ENCODE measurements at places on chromosomes 6 and 20. TPM values are rescaled to one million over a fixed set of nuclear protein-coding genes. Genes with fewer than 3 reads are reported as not detected.
A peak's percentile ranks its signal among the peaks of the same experiment; 100 is the strongest.

Gene TMEM244
- total RNA-seq, result 1.4 TPM

- DNase-seq, result no peak
Measured at GRCh38 chr20:18055261-18055660, 2.5 kb downstream of the OVOL2 start.

Gene HLA-DQA2
- 0.16 TPM for total RNA-seq

DNA sequence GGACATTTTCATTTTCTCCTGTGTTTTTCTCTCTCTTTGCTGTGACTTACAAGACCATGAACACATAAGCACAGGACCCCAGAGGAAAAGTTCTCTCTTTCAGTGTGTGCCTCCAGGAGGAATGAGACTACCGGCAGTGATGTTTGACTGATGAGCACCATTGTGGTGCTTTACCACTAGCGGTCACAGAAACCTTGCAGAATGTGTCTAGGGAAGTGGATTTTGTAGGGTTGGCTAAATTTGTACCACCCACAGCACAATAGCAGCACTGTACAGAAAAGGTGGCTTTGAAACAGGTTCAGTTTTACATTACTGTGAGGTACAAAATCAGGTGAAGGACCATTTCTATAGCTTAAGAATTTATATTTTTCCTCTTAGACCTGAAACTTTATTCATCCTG is 301.9 kb upstream of the SUPT3H start:
- no peak for DNase-seq

DNA sequence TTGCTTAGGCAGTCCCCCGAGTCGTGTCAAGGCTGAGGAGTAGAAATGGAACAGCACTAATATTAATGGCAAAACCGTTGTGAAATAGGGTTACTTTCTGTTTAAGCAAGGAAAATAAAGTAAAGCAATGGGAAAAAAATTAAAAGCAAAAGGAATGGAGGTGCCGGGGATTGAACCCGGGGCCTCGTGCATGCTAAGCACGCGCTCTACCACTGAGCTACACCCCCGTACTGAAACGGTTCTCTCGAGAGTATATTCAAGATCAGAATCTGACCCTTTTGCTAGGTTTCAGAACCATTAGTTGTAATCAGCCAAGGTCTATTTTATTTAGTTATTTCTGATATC is 85.5 kb downstream of the TRIM27 start:
- peak; percentile 25 for DNase-seq

Gene TFAP2C
- 5.9 TPM for total RNA-seq

- DNase-seq, result no peak
Measured at GRCh38 chr6:150710236-150710635, 110.6 kb downstream of the PLEKHG1 start.

DNA sequence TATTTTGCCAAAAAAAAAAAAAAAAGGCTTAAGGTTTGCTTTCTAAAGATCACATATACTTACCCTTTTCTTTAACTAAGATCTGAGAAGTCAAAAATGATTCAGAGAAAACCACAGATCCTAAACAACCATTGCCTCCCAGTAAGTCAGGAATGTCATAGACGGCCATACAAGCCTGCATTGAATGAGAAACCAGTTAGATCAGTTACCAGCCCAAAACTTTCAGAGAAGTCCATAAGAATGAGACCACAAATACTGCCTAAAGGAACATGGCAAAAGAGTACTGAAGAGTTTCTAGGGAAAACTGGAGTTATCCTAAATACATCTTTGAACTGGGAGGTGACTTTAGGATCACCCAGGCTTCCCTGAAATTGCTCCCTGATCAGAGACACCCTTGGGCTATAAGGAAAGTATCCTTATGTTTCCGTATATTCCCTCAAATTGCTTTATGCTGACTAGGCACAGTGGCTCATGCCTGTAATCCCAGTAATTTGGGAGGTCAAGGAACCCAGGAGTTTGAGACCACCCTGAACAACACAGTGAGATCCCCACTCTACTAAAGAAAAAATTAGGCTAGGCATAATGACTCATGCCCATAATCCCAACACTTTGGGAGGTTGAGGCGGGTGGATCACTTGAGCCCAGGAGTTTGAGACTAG is 79.4 kb upstream of the SLC4A11 start:
- DNase-seq, result no peak

Gene EEF1E1
- total RNA-seq, result 24.0 TPM

DNA sequence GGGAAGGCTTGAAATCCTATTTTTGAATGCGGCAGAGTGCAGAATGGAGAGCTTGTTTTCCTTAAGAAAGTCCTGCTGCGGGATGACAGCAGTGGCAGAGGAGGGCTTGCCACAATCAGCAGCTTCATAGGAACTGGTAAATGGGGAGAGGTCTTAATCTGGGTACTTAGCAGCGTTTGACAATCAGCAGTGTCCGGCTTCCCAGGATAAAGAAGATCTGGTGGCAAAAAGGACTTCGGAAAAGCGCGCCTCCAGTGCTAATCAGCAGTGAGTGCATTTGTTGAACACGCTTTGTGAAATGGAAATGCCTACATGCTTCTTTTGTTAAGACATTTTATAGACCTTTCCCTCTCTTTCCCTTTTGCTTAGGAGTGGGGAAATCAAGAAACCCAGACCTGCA is 735.7 kb downstream of the QKI start:
- DNase-seq, result no peak

DNA sequence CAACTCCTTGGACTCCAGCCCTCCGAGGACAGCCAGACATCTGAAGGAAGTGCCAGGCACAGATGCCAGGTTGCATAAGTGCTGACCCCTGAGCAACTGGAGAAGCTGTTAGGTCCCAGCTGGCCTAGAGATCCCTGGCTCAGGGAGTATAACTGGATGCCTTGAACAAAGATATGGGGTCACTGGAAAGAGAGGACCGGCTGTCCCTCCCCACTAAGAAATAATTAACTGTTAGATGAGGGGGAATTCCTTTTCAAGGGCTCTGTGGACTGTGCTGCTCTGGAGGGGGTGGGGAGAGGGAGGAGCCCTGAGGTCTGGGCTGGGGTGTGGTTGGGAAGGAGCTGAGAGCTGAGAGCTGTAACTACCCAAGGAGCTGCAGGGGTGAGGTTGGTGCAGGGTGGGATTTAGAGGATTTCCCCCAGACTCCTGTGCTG is 39.6 kb downstream of the HLA-F start:
- no peak for DNase-seq

DNA sequence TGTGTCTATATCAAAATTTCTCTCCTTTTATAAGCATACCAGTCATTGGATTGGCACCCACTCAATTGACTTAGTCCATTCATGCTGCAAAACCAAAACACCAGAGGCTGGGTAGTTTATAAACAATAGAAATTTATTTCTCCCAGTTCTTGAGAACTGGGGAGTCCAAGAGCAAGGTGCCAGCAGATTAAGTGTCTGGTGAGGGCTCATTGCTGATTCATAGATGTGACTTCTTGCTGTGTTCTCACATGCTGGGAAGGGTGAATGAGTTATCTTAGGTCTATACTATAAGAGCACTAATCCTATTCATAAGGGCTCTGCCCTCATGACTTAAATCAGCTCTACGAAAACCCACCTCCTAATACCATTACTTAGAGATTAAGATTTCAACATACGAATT is 501.4 kb downstream of the EPM2A start:
- no peak for DNase-seq

DNA sequence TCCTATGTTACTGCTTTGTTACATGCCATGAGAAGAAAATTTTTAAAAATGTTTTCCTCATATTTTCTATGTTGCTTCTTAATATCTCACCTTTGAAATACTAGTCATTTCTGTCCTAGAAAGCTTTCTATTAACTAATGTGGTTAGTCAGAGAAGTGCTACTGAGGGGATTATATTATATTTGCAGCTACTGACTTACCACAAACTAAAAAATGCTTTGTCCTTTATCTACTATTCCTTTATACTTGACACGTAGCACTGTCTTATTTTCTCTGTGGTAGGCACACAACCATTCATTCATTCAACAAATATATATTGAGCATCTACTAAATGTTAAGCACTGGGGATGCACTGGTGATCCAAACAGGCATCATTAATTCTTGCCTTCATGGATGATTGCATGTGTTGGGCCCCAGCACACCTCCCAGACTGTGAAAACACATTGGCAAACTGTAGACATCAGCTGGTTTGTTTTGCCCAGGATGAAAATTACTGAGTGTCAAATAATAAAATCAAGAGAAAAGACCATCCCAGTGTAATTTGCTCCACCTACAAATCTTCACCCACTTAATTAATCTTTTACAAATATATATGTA is 10.7 kb upstream of the MLIP start:
- DNase-seq, result no peak

DNA sequence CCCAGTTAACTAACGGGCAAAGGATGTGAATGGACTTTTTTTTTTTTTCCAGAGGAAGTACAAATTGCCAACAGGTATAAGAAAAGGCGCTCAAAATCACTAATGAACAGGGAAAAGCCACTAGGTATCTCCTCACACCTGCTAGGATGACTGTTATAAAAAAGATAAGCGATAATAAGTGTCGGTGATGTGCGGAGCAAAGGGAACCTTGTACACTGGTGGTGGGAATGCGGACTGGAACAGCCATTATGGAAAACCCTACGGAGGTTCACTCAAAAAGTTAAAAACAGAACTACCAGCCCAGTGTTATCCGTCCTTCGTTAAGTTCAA is 787 bp upstream of the RAB32 start:
- DNase-seq, result no peak

Gene PGC
- not detected for total RNA-seq

Gene SLC4A11
- not detected for total RNA-seq

- no peak for DNase-seq
Measured at GRCh38 chr6:164967102-164967501, 342.3 kb downstream of the C6orf118 start.

DNA sequence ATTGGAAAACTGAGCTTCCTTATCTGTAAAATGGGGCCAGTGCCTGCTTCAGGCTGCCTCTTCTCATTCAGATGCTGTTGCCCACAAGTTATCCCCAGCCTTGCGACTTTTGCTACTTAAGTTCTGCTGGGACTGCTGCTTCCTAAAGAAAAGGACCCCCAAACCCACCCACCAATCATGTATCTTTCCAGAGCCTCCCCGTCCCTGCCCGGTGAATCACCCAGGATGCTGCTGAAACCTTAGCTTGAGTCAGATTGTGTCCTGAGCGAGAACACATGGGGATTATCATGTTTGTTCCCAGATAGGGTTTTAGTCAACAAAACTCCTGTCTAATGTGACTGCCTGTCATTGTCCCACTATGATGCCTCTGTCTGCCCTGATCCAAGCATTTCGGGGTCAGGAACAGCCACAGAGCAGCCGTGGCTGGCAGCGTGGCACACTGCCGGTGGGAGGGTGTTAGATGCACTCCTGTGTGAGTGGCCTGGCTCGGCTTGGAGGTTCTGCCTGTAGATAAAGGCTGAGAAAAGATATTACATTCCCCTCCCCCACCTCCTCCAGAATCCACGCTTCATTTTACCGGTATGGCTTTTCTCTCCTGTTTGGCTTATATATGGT is 79.9 kb downstream of the TOX2 start:
- DNase-seq, result no peak
